HL-60 (cell line): ENCODE measurements at places on chromosomes 1 and 21.

- DNase-seq, result peak; percentile 17
These were observed 30.3 kb downstream of the SLX9 start for GRCh38 chr21:44969931-44970755.

DNA sequence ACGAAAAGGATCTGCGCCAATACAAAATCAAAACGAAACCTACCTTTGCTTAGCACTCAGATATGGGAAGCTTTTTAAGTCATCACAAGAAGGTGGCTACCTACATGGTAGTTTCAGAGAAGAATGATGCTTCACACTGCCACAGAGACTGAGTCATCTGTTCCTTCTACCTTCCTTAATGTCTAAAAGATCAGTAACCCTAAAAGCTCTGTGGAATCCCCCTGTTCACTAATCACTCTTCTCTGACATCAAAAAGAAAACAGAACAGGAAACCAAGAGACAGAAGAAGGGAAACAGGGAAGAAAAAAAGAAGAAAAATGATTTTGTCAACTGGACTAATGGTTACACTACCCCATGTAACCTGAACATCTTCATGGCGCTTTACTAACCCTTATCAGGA is 177.2 kb downstream of the SMYD3 start:
- DNase-seq, result no peak

DNA sequence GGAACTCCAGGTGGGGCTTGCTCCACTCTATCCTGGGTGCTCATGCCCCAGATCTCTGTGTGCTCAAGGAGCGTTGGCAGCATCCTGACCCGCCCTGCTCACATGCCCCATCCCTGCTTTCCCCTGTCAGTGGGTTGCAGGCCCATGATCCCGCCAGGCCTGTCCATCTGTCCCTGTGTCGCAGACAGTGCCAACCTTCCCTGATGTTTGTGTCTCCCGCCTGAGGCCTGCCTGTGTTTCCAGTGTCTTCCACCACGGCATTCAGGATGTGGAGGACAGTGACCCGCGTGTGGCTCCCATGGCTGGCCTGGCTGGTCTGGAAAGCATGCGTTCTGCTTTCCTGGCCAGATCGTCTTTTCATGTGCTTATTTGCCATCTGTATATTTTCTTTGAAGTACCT is 82.9 kb downstream of the PCBP3 start:
- no peak for DNase-seq

GRCh38 chr1:25971811-25972180 is 26.1 kb downstream of the PAFAH2 start:
- DNase-seq, result no peak

GRCh38 chr1:10639011-10639774 is 157.3 kb downstream of the CASZ1 start:
- no peak for DNase-seq

DNA sequence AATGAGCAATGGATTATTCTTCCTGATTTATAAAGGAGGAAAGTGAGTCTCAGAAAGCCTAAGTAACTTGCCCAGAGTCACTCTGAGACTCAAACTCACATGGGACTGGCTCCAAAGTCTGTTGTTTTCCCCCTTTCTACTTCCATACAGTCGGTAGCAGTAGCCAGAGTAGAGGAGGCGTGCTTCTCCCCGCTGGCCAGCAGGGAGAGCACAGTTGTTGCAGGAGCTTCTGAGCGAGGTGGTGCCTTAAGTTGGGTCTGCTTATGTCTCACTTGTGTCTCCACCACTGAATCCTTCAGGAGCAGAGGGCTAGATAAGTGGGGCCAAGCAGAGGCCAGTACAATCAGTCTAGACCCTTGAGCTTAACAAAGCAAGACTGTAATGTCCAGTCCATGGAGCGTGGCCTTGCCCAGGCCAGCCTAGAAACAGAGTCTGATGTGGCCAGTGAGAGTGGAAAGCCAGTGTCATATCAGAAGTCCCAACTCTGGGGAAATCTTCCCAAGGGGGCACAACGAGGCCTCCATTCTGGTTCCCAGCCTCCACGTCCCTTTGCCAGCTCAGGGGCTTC is 181.9 kb downstream of the ZSCAN20 start:
- no peak for DNase-seq

DNA sequence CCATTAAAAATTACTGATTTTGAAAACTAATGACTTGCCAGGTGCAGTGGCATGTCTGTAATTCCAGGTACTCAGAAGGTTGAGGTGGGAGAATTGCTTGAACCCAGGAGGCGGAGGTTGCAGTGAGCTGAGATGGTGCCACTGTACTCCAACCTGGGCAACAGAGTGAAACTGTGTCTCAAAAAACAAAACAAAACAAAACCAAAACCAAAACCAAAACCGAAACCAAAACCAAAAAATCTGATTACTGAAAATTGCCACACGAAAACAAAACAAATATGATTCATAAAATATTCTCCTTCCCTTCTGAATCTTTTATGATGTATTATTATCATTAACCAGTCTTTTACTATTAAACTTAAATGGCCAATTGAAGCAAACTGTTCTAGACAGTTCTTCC is 74.1 kb downstream of the SERINC2 start:
- DNase-seq, result no peak

GRCh38 chr1:10694633-10695627 is 101.5 kb downstream of the CASZ1 start:
- peak; percentile 49 for DNase-seq

DNA sequence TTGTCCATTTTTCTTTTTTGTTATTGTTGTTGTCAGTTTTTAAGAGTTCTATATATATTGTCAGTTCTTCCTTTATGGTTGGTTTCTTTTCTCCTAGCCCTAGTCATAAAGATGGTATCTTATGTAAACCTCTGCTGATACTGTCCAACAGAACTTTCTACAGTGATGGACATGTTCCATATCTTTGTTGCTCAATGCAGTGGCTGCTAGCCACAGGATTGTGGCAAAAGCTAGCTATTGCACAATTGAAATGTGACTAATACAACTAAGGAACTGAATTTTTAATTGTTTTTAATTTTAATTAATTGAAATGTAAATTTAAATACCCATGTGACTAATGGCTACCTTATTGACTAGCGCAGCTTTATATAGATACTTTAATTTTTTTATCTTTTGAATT is 411.8 kb upstream of the PTBP2 start:
- DNase-seq, result peak; percentile 84

DNA sequence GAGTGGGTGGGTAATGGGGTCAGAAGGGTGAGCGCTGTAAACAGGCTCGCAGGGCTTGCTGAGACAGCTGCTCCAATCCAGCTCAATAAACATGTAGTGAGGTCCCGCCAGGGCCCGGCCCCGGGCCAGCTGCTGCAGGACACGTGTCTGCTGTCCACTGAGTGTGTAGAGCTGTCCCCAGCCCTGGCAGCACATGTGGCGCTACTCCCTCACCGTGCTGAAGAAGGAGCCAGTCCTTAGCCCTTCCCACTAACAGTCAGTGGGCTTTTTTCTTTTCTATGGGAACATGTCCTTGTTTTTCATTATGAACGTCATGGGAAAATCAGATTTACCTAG is 78.9 kb upstream of the C1orf174 start:
- DNase-seq, result no peak

DNA sequence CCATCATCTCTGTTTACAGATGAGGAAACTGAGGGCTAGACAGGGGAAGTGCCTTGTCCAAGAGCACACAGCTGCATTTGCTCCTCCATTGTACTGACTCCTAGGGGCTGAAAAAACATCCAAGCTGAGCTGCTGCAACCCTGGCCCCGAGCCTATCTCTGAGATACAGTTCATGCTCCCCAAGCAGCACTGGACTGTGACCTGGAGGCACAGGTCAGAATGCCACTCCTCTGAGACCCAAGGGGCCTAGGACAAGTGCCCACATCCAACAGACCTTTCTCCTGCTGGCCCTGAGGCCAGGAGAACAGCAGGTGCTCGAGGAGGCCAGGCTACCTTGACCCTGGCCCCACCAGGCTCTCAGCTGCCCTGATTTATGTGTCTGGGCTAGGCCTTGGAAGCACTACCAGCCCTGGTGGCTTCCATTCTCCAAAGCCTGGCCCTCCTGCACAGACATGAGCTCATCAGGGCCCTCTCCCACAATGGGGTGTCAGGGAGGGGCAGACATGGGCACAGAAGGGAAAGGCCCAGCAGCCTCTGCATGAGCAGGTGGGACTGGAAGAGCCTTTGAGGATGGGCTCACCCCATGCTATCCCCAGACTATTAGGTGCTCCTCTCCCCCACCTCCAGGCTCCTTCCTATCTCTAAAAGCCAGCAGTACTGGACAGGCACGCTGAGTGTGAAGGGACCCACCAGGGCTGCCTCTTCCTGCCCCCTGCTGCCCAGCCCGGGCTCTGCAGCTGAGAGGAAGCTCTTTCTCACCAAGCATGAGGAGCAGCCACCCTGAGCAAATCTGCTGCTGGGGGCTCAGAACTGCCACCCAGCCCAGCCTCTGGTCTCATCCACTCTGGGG is 18.8 kb downstream of the ADGRB2 start:
- DNase-seq, result peak; percentile 63

- no peak for DNase-seq
These were observed 5.5 kb downstream of the FBXO2 start for GRCh38 chr1:11648732-11649158.

DNA sequence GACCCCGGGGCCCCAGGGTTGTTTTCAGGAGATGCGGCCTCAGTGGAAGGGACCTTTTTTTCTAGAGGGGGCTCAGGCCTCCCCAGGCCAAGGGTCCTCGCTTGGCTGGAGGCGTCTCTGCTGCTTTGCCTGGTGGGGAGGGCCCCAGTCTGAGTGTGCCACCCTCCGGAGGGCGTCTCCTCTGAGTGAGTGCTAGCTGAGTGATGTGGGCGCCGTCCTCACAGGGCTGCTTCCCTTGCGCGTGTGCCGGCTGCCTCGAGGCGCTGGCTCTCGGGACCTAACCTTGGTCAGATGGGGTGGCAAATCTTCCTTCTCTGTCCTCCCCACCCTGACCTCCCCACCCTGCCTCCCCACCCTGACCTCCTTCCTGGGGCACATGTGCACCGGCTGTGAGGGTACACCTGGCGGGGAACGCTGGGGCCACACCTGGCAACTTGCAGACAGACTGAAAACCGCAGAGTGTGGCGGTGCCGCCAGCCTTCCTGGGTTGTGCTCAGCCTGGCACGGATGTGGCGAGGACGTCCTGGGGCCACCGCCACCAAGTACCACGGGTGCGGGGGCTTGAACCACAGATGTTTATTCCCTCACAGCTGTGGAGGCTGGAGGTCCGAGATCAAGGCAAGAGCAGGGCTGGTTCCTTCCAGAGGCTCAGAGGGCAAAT is 93.0 kb upstream of the TTC34 start:
- DNase-seq, result no peak

GRCh38 chr1:205794011-205794730 is 18.8 kb downstream of the SLC41A1 start:
- DNase-seq, result no peak

GRCh38 chr1:61981870-61982660 is 212.6 kb upstream of the L1TD1 start:
- no peak for DNase-seq

GRCh38 chr1:241605146-241605805 is 34.9 kb downstream of the CHML start:
- DNase-seq, result no peak

DNA sequence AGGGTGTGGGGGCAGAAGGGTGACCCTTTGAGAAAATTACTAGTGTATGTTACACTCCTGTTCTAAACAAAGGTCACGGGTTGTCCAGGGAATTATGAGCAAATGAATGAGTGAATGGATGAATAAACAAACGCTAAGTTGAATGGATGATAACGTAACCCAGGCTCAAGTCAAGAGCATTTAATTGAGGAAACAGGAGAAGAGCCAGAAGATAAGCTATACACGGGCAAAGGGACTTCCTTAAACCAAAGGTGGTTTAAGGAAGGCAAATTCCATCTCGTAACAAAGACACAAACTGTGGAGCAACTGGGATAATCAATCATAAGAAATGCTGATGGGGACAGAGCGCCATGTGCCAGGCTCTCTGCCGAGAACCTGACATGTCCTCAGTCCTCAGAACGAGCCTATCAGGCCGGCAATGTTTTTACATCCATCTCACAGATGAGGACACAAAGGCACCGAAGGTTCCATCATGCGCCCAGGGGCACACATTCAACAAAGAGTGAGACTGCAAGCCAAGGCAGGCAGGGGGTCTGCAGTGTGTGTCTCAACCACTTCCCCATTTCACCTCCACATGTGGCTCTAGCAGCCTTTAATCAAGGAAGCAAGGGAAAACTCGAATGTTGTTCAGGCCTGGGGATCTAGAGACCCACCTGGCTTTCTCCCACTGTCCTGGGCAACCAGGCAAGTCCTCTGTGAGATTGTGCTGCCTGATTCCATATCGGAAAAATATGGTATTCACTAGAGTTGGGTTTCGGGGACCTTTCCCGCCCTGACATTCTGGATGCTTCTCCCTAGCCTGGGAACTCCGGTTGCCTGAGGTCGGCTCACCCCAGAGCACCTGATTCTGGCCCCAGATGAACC is 126.8 kb upstream of the EDN2 start:
- DNase-seq, result no peak

- no peak for DNase-seq
These were observed 15.9 kb downstream of the WDR4 start for GRCh38 chr21:42863504-42863870.

GRCh38 chr1:246010386-246010785 is 496.7 kb downstream of the SMYD3 start:
- DNase-seq, result no peak

DNA sequence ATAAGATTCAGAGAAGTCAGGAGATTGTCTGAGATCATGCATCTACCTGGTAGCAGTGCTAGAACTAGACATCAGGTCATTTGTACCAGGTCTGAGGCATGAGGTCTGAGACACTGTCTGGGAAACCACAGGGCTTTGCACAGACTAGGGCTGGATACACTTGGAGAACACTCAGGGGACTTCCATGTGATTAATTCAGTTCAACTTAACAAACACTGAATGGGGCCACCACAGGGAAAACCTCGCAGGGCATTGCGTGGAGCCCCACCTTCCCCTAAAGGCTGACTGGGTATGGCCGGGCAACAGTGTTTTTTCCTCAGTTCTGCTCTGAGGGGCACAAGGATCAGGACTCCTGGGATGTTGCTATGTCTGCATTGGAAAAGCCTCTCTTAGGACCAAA is 86.5 kb upstream of the WARS2 start:
- DNase-seq, result no peak

DNA sequence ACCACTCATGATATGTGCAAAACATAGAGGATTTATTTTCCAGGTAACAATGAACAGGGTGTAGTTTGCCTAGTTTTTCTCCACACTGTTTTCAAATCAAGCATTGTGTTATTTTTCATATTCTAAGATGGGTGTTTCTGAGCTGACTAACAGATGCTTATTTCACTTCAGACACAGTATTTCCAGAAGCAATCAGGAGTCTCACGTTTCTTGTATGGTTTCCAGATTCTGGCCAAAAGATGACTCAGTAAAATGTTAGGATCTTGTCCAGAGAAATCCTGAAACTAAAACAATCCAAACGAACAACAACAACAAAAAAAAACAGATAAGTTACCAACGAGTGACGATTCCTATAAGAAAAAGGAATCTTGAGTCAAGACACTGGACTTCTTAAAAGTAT is 5.3 kb downstream of the UTS2 start:
- DNase-seq, result no peak

GRCh38 chr1:1358433-1359271 is at the start of gene MXRA8:
Gene MXRA8, minus strand, starts transcription at chr1:1358555. Its CDS starts 51 bp downstream, at chr1:1358504.
- no peak for DNase-seq
